HFFc6 (cell line): ENCODE measurements at places on chromosomes 2 and 18.

GRCh38 chr2:232492236-232492848 is 4.7 kb upstream of the ECEL1 start:
- no peak for DNase-seq

- no peak for DNase-seq
These were observed 71.4 kb upstream of the LDLRAD4 start for GRCh38 chr18:13147130-13147529.

DNA sequence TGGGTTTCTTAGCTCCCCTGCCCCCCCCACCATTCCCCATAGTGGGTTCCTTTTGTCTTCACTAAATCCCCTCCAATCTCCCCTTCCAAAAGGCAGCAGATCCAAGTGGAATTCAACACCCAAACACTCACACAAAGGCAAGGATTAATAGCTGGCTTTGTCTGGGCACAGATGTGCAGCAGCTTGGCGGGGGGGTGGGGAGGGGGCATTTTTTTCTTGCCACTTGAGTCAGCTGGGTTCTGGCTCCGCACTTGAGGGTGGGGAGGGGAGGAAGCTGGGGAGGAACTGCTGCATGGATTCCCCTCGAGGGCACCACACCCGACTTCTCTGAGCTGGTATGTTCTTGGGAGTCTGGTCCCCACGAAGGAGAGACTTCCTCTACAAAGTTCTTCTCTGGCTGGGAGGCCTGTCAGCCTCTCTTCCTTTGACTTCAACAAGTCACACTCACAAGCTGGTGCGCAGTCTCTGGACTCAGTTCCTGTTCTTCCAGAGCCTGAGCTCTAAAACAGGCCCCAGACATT is 36.0 kb downstream of the SERTAD2 start:
- no peak for DNase-seq

DNA sequence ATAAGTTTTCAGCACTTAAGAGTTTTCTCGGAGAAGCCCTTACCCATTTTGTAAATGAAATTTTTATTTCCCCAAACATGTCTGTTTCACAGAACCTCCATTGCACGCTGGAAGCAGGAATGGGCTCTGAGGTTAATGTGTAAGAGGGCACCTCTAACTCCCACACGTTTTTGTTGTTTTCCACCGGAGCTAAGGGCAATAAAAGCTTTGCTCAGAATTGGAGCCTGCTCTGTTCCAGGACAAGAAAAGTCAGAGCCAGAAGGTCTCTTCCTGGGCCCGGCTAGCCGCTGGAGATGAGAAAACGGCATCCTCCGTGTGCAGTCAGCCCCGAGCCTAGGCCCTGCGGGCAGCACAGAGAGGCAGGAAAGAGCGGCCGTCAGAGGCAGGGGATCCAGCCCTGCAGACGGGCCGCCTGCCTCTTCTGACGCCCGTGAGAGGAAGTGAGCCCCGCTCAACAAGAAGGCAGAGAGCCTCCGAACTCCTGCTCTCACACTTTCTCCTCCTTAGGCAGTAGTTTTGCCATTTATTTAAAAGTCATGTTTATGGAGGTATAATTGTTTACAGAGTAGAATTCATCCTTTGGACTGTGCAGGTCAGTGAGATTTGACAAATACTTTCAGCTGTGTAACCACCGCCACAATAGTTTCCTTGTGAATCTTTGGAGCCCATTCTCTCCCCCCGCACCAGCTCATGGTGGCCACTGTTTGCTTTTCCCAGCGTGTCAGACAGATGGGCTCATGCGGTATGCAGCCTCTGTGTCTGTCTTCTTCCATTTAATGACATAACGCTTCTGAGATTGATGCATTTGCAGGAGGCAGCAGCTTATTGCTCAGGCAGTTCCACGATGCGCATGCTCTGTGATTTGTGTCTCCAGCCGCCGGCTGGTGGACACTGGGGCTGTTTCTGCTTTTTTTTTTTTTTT is 117.3 kb downstream of the GALR1 start:
- no peak for DNase-seq

DNA sequence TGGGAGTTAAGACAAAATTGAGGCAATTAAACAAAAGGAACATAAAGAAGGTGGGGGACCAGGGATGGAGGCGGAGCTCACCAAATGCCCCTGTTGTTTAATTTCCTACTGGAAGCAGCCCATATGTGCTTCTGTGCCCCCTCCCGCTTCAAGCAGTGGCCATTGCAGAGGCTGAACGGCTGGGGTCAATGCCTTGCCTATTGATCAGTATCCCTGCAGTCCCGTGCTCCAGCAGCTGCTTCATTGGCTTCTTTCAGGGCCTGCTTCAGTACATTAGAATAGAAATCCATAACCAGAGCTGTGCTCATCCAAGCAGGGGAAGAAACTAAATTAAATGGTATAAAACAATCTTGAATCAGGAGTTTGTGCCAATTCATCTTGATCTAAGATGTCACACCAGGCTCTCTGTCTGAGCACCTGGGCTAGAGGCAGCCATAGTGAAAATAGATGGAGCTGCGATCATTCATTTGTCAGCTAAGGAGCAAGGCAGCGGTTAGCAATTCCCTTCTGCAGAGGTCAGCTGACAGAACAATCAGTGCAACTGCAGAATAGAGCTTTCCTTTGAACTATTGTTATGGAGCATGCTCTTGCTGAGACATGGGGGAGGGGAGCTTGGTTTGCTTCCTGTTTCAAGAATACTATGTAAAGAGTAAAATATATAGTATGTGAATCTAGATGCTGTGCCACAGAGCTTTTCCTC is 222.4 kb downstream of the WDR7 start:
- DNase-seq: no peak

GRCh38 chr2:88590998-88591613 is 36.2 kb downstream of the EIF2AK3 start:
- DNase-seq: peak; percentile 56

DNA sequence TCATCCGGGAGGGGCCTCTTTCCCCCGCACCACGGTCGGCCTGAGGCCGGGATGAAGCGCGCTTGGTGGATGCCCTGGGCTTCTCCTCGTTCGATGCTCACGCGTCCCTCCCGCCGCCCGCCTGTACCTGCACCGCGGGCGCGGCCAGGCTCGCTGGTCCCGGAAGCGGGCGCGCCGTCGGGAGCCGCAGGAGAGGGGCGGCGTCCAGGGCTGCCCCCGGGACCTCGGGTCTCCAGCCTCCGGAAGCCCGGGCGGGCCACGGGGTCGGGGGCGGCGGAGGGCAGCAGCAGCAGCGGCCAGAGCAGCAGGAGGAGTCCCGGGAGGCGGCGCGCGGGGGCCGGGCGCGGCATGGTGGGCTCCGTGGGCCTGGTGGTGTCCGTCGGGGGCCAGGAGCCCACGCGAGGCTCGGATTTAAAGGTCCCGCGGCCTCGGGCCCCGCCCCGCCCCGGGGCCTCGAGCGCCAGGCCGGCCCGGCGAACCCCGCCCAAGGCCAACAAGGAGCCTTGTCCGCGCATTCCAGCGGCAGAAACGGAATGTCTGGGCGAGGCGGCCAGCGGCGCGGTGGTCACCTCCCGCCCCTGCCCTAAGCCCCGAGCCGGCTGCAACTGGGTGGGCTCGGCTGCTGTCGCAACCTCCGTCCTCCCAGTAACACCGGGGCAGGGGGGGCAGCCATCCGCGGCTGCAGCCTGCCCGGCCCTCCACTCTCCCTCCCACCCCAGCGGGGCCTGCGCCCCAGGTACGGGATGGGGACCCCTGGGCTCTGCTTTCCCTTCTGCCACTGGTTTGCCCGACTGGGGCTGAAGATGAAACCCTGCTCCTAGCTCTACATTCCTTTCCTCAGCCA is at the start of gene MATN3:
Gene MATN3 (minus strand): TSS at position 387 of the 844 bp plus-strand sequence. CDS start 37 bp downstream, at position 350.
- no peak for DNase-seq
